Stromal cell of bone marrow (primary cell): ENCODE measurements at places on chromosomes 5 and 9.

DNA sequence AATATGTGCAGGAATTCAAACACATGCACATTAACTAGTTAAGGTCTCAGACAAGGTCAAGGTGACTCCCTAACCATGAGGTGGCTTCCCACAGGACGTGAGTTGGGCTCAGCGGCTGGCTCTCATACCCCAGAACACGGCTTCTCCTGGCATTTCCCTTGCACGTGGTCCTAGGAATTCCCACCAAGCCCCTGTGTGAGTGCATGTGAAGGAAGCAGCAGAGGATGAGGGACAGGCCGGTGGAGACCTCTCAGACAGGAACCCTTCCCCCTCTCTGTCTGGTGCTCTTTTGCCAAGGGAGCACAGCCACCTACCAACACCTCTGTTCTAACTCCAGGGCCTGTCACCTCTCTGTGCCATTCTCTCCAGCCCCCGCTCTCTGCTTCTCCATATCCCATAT lies 271.0 kb downstream of the FSTL4 start:
- DNase-seq = no peak

GRCh38 chr5:87850843-87851242 lies 417.8 kb downstream of the TMEM161B start:
- DNase-seq = no peak

- no peak for DNase-seq
These were observed 43.3 kb downstream of the ANKRD33B start for GRCh38 chr5:10607023-10607665.

DNA sequence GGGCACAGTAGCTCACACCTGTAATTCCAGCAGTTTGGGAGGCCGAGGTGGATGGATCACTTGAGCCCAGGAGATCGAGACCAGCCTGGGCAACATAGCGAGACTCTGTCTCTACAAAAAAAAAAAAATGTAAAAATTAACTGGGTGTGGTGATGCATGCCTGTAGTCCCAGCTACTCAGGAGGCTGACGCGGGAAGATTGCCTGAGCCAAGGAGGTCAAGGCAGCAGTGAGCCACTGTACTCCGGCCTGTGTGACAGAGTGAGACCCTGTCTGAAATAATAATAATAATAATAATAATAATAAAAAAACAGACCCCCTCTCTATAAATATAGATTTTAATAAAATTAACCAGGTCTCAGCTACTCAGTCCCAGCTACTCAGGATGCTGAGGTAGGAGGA lies 179.7 kb downstream of the AOPEP start:
- DNase-seq = no peak

GRCh38 chr9:15156241-15156640 lies 150.8 kb downstream of the TTC39B start:
- DNase-seq = no peak

DNA sequence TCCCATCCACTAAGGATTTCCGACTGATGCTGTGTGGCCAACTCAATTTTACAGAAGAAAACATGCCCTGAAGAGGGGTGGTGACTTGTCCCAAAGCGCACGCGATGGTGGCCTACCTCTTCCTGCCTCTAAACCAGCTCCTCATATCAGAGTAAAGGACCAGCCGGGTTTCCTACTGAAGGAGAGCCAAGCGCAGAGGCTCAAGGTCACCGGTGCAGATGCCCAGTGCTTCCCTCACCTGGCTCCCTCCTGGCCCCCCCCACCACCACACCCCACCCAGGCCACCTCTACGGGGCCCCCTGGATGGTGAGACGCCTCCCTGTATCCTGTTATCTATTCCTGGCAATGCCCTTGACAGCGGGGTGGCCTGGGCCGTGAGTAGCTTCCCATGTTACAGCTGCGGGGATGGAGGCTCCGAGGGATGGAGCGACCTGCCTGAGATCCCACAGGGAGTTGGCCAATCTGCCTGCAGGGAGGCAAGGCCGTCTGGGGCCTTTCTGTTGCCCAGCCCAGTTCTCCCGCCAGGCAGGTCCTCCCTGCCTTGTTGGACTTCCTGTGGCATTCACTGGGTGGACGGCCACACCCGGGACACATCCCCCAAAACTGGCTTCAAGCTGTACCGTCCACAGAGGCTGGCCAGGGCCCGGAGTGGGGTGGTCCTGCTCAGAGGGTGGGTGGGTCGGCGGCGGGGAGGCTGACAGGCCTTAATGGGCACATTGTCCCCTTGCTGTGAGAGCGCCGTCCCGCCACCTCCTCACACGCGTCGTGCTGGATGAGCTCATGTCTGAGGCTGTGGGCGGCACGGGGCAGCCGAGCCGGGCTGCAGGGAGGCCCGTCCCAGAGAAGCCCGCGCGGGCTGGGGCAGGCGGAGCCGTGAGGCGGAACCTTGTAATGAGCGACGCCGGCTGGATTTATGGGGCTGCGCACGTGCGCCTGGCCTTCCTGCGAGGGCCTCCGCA lies 72.5 kb downstream of the MACROH2A1 start:
- no peak for DNase-seq

DNA sequence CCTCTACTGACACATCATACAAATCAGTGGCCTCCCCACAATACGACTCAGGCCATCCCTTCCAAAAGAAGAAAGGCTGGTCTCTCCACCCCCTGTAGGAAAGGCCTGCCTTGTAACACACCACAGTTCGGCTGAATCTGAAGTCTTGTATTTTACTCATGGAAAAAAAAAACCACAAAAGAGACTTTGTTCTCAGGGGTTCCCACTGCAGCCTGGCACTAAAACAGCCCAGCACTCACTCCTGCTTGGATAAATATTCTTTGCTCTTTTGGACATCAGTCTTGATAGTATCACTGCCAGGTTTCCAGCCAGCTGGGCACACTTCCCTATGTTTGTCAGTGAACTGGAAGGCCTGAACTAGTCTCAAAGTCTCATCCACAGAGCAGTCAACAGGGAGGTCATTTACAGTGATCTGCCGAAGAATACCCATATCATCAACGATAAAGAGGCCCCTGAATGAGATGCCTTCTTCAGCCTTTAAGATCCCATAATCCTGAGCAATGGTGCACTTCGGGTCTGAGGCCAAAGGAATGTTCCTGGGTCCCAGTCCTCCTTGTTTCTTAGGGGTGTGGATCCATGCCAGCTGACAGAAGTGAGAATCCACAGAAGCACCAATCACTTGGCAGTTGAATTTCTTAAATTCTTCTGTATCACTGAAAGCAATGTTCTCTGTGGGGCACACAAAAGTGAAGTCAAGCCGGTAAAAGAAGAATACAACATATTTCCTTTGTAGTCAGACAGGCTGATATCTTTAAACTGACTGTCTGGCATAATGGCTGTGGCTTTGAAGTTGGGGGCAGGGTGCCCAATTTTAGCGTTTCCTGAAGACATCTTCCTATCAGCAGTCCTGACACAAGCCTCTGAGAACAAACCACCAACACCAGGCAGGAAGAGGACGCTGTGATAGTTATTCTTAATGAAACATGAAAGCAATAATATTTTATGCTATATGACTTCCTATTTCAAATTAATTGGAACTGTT lies 198.1 kb downstream of the LURAP1L start:
- DNase-seq = peak; percentile 23

- DNase-seq = no peak
These were observed 9.2 kb upstream of the FIBCD1 start for GRCh38 chr9:130948266-130948665.

DNA sequence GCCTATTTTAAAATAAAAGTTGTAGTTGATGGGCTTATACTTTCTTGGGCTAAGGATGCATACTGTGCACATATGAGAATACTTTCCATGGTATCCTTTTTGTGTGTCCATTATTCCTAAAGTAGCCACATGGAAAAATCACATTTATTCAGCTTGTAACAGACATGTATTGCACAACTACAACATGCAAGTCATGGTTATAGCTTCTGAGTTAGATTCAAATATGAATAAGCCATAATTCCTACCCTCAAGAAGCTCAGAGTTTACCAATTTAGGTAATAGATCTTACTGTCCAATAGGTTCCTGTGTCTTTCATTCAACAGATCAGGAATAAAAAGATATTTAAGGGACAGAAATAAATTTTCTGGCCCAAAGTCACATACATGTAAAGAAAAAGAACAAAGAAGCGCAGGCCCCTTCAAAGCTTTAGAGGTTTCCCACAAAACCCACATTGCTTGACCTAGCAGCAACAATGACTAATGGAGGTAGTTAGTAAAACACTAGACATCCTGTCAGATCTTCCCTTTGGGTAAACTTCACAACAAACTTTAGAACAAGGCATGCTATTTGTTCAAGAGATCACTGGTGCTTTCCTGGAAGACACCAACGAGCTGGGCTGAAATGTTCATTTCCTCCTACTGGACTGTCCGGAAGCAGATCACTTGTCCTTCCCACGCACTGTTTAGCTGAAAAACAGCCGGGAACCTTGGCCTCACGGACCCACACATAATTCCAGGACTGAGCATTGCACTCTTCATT lies 78.4 kb upstream of the ITGA1 start:
- no peak for DNase-seq

- DNase-seq = no peak
These were observed 69.4 kb upstream of the FBXL17 start for GRCh38 chr5:108451269-108451668.

DNA sequence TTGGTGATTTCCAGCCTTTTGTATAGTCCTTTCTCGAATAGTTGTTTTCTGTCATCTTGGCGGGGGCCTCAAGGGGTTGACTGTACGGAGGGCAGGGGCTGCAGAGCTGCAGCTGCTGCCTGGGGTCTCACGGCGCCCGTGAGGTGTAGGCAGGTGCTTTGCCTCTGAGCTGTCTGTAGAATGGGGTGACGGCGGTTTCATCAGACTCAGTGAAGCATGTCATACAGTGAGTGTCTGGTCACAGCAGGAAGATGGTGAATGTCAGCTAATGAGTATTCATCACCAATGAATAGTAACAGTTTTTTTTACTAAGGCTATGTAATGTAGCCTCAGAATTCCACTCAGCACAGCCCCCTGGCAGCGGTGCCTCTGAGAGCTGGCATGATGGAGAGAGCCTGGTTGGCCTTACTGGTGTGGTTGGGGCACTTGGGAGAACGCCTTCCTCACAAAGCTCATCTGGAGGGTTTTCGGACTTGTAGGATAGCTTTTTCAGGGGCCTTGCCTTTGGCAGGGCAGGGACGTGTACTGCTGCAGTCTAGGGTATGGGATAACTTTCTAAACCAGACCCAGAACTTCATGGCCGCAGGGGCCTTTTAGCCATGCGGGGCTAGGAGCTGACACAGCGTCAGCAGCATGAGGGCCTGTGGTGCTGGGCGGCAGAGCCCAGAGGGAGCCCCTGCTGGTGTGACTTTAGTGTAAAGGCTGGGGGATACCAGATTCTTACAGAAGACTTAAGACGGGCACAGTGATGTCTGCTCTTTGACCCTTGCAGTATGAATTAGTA lies 15.0 kb downstream of the TENT4A start:
- no peak for DNase-seq

DNA sequence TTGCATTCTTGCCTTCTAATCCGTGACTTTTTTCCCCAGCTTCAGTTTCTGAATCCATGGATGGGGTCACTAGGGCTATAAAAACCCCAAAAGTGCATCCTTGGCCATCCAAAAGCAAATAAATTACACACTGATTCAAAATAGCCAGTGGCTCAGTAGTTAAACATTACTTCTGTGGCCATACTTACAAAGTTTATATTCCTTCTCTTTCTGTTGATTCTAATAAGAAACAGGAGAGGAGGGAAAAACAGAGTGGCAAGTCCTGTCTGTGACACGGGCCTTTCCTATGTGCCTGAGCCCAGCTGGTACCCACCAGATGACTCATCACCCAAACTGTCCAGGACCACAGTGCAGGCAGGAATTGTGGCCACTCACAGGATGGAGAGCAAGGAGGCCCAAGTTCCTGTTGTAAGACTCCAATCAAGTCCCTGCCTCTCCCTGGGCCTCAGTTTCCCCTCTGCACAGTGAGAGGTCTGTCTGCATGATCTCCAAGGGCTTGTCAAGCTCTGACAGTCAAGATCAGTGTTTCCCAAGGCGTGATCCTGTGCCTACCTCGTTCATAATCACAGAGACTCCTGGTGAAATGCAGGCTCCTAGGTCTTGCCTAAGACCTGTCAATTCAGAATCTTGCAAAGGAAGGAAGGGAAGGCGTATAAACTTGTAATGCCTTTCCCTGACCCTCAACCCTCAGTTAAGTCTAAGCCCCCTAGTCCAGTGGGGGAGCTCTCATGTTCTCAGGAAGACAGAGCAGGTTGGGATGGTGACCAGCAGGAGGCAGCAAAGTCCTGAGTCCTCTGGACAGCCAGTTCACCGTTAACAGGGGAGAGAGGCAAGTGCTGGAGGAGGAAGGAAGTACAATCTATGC lies 29.5 kb downstream of the TNIP1 start:
- DNase-seq = no peak

- DNase-seq = no peak
These were observed 141.9 kb upstream of the EFNA5 start for GRCh38 chr5:107812570-107813141.

DNA sequence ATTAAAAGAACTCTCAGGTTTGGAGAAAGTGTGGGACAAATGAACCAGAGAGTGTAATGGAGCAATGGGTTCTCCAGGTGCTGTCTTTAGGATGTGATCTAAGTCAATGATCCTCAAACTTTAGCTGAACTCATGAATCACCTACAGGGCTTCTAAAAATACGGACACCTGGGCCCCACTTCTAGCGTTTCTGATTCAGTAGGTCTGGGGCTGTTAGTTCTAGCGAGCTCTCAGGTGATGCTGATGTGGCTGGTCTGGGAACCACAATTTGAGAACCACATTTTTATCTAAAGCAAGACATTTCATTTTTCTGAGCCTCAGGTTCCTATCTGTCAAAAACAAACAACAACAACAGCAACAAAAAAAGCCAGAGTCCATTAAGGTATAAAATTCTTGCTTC lies 35.1 kb upstream of the PCA3 start:
- DNase-seq = no peak

GRCh38 chr5:134541736-134542376 lies 16.4 kb downstream of the JADE2 start:
- no peak for DNase-seq

DNA sequence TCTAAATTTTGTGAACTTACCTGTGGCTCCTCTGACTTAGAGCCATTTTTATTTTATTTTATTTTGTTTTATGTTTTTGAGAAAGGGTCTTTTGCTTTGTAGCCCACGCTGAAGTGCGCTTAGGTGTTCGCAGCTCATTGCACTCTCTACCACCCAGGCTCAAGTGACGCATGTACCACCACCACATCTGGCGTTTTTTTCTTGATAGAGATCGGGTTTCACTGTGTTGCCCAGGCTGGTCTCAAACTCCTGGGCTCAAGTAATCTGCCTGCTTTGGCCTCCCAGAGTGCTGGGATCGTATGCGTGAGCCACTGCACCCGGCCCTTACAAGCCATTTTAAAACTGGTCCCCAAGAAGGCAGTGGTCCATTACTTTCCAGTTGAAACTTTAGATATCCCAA lies 18.5 kb downstream of the MATR3 start:
- no peak for DNase-seq

DNA sequence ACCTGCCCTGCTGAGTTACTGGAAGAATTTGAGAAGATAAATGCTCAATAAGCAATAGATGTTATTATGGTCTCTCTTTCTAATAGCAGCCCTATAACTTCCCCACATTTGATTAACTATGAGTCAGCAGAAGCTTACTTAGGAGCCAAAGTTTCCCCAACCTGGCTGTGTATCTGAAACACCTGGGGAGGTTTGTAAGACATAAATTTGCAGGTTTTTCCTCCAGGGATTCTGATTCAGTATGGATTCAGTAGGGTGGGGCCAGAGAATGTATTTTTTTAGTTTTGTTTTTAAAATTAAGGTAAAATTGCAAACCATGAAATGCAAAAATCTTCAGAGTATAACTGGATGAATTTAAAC lies 44.9 kb upstream of the GNPDA1 start:
- no peak for DNase-seq

GRCh38 chr5:147404706-147405105 lies 105.2 kb downstream of the DPYSL3 start:
- DNase-seq = no peak
